Adipocyte (in vitro differentiated cells): ENCODE measurements at places on chromosomes 16 and 17.

DNA sequence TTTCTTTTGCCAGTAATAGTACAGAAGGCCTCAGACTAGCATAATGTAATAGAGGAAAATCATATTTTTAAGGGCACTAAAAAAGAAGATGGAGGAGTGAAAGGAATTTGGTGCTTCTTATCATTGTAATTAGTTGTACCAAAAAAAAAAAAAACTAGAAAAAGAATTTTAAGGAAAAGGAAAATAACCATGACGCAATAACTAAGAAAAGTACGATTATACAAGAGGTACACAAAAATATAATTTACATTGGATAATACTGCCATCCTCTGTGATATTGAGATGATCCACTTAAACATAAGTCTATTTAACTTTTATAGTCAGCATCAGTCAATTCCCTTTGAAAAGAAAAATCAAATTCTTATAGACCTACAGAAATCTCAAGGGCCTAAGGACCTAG is 146.7 kb upstream of the IRX5 start:
- no peak for DNase-seq

DNA sequence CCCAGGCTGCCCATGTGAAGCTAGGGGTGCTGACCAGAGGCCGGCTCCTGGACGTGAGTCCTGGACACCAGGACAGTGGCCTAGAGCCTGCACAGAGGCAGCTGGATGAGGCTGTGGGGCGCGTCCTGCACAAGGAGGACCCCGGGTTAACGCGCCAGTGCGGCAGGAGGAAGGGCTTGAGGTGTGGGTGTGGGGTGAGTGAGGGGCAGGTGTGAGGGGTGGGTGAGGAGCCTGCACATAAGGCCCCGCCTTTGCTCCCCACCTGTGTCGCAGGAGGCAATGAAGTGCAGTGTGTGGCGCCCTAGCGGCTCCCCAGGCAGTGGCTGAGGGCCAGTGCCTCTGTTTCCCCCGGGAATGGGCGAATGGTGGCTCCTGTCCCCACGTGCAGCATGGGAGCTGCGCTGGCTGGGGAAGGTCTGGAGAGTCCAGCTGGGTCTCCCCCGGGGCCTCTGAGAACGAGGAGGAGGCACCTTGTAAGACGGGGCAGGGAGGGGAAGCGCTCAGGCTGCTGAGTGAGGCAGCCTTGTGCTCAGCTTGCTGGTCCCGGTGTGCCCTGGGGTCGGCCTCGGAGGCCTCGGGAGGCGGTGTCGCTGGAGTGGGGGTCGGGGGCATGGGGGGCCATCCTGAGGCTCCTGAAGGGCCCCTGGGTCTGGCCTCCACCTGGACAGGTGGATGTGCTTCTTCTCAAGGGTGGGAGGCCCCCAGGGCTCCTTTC is 3.2 kb downstream of the CD7 start:
- DNase-seq, result no peak

DNA sequence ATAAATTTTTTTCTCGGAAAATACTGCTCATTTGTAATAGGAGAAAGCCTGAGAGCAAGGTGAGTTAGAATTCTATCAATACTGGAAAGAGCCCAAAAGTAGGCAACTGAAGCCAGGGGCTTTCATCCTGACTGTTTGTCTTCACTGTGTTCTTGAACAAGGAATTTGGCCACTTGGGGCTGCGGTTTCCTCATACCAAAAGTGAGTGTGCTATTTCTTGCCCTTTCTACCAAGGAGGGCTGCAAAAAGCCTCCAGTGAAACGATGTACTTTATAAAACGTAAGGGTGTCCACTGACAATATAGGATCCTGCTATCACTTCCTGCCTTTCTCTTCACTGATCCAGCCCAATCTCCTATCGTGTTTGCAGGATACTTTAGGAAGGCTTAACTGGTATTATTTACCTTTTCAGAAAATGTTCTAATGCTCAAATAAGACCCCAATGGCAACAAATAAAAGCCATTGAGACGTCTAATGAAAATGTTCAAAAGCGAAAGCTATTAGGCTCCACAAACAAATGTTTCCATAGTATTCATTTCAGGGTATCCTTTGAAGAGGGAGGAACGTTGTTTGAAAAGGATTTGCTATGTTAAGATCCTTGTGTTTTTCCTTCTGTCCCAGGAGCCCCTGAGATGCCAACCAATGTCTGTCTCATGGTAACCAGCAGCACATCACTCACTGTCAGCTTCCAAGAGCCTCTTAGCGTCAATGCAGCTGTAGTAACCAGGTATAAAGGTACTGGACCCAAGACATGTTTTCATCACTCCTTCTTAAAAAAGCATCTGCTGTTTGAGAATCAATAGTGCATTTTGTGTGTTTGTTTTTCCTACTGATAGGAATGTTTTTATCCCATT is 219.3 kb upstream of the NOG start:
- DNase-seq, result no peak

GRCh38 chr16:71352963-71353460 is 5.5 kb upstream of the CALB2 start:
- no peak for DNase-seq

DNA sequence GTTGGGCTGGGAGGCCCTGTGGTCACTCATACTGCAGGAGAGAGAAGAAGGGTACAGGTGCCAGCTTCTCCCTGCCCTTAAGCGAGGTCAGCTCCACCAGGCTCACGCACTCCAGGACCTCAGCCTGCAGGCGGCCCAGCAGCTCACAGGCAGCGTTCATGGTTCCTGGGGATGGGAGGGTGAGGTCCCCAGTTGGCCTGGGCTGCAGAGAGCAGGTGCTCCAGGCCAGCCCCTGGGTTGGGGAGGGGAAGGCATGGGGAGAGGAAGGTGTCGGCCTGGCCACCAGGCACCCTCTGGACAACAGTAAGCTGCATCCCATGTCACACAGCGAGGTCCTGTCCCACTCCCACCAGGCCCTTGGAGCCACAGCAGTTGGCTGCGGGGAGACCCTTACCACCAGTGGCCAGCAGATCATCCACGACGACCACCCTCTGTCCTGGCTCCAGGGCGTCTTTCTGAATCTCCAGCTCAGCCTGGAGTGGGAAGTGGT is 2.0 kb downstream of the APRT start:
- no peak for DNase-seq

- peak; percentile 57 for DNase-seq
Observed at GRCh38 chr17:30278032-30278431, 13.7 kb downstream of the BLMH start.

- DNase-seq, result no peak
Observed at GRCh38 chr17:80427366-80428282, 12.7 kb downstream of the ENDOV start.

GRCh38 chr16:30398661-30399434 is 3.6 kb downstream of the ZNF48 start:
- no peak for DNase-seq

GRCh38 chr16:71927383-71927782 is 32.1 kb downstream of the IST1 start:
- peak; percentile 88 for DNase-seq

GRCh38 chr17:8333281-8333680 is 6.4 kb upstream of the ODF4 start:
- no peak for DNase-seq

- DNase-seq, result no peak
Observed at GRCh38 chr16:85534536-85535351, 78.4 kb upstream of the GSE1 start.

- peak; percentile 53 for DNase-seq
Observed at GRCh38 chr17:45050481-45051059, 862 bp downstream of the DCAKD start.

GRCh38 chr16:751152-752006 is 9.2 kb upstream of the MSLN start:
- DNase-seq, result no peak

- no peak for DNase-seq
Observed at GRCh38 chr17:56528696-56529095, 64.8 kb upstream of the NOG start.

DNA sequence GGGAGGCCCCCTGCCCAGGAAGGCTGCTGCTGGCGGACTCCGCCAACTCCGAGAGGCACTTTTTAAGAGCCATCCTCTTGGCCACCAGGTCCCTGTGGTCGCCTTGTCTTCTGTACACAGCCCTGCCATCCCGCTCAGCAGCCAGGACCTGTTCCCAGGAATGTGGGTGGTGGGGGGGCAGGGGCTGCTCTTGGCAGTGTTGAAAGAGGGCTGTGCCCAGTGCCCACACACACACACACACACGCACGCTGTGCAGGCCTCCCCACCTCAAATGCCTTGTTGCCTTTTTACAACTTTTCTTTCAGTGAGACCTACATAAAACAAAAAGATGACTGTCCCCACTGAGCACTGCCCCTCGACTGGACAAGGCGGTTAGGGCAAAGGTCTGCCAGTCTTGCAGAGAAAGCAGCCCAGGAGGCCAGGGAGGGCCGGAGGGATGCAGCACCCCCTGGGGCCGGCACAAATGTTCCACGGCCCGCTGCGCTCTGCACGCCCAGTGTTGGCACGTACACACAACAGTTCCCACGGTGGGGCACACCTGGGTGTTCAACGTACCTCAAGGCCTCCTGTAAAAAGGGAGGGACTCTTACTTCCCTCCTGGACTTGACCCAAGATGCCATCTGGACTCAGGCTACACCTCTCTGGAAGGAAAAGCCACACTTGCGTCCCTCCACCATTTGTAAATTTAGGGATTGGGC is 18.5 kb upstream of the PITPNA start:
- no peak for DNase-seq

DNA sequence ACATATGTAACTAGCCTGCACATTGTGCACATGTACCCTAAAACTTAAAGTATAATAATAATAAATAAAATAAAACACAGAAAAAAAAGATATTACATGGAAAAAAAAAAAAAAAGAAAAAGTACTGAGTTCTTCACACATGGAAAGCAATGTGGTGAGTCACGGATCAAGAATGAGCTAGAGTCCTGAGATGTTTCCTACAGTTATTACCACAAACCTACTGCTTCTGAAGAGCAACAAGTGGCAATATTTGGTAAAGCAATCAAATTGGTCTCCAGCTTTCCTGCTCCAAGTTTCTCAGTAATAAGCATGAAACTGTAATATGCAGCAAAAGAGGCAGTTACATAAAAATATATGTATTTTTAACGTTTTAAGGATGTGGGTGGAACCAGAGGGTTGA is 223.3 kb upstream of the SALL1 start:
- peak; percentile 83 for DNase-seq

GRCh38 chr17:64420143-64420670 is 28.7 kb upstream of the MILR1 start:
- DNase-seq, result peak; percentile 93
